ENCODE measurements at places on chromosomes 5 and 9.

- no peak for DNase-seq
These were observed 68.5 kb downstream of the WWC1 start for GRCh38 chr5:168359820-168360460.

GRCh38 chr9:114446036-114446435, 58.3 kb upstream of the AKNA start:
- no peak for DNase-seq

GRCh38 chr5:83729362-83729761, 8.7 kb upstream of the HAPLN1 start:
- DNase-seq: no peak

GRCh38 chr5:16411741-16412455, 53.7 kb downstream of the ZNF622 start:
- DNase-seq: no peak

- no peak for DNase-seq
These were observed 567.2 kb upstream of the ARRDC3 start for GRCh38 chr5:91950328-91950727.

GRCh38 chr5:138111937-138112336, 27.3 kb downstream of the NME5 start:
- no peak for DNase-seq

DNA sequence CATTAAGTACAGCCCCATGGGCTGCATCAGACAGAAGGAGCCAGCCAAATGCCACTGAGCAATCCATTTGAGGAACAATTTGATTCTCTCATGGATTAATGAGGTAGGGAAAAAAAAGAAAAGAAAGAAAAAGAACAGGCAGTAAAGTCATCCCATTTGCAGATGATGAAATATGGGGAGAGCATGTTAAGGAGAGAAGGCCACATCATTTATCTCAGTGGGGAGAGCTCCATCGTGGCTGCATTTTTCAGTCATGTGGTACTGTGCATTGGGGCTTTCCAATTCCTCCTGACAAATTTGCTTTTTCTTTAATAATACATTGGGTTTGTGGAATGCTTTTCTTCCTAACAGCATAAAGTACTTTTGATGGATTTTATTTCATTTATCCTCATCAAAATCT, 375.2 kb upstream of the TLE4 start:
- no peak for DNase-seq

DNA sequence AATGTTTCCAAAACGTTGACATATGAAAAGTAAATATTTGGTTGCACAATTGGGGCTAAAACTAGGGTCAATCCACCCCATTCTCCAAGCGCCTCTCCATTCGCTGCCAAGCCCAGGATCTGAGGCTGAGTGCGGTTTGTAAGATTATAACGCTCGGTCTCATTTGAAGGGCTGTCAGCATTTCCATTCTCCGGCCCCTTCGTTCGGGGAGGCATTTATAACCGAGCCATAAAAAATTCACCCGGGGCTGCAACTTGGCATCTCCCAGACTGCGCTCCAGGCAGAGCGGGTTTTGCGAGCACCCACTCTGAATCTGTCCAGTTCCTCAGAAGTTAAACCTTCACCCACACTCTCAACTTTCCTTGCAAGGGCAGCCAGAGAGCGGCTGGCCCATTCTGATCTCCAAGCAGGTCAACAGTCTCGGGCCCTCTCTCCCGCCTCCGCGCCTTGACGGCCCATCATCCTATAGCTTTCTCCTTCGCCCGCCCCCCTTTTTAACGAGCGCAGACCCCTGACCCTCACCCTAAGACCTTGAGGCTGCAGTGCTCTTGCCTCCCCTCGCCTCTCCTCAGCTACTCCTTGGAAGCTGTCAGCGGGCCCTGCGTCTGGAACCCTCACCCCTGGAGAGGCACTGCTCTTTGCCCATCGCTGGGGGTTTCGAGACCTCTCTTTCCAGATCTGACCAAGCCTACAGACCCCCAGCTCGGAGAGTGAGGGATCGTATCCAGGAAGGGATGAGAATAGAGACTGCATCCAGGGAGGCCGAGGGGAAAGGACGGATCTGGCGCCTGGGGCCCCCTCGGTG, 1.1 kb downstream of the SLIT3 start:
- DNase-seq: no peak

GRCh38 chr5:168611165-168611564, 32.0 kb upstream of the PANK3 start:
- no peak for DNase-seq

DNA sequence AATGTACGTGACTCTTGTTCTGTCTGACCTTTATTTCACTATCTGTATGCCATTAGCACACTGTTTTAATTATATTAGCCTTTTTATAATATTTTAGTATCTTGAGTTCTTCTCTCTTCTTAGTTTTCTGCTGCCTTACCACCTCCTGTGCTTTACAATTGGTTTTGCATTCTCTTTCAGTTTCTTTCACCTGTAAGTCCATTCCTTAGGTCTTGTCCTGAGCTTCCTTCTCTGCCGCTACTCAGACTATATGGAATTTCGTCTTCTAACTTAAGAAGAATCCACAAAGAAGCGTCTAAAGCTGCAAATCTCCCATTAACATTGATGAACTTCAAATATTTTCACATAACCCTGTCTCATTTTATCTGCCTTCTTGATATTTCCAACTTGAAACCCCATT, 642.9 kb downstream of the MAT2B start:
- DNase-seq: no peak

GRCh38 chr5:53161876-53162275, 52.3 kb upstream of the MOCS2 start:
- DNase-seq: no peak

DNA sequence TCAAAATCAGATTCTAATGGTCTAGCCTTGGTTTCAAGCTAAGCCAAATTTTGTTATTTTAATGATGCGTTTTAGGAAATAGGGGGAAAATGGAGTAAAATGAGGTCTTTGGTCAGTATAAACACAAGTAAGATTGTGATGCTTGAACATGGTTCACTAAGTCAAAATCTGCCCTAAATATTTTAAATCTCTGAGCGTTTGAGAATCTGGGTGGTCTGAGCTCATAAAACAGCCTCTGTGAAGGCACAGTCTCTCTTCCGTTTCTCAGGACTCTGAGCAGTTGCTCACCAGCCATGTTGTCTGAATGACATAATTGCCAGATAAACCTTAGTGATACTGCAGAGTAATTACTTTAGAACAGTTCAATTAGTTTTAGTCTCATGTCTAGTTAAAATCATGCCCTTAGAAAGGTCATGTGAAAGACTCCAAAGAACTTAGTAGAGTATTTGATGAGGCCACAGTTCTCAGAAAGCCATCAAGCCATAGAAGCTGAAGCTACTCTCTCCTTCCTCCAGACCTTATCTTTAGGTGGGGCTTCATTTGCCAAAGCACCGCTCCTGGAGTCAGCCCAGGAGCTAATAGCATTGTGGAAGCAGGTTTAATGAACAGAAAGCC, 257.1 kb upstream of the MAP3K1 start:
- no peak for DNase-seq

DNA sequence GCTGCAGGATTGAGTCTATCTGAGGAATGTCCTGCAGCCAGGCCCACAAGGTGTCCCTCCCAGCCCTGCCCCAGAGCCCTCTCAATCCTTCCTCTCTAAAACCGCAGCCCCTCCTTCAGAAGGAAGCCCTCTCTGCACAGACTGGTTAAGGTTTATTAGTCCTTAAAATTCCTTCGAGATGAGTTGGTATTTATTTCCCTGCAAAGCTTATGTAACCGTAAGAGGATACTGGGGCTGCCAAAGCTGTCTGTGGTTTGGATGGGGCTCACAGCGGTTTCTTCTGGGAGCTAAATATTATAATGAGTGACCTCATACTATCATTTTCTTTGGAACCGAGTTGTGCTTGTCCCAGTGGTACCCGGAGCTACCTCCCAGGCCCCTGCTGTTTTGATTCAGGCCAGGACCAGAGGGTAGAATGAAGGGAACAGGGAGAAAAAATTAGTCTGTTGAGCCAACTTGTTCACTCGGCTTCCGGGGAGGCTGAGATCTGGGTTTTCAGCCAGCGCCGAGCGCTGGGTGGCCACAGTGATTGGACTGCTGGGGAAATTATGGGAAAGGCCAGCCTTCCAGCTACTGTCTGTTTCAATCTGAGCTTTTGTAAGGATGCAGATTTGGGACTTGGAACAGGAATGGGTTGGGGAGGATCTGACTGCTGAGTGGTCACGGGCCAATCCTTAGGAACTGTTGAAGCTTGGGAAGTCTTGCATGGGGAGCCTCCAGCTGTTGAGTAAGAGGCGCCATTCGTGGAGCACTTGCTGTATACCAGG, 107.5 kb downstream of the NDFIP1 start:
- no peak for DNase-seq

- no peak for DNase-seq
These were observed 361.3 kb downstream of the RAB3C start for GRCh38 chr5:58944221-58944620.

DNA sequence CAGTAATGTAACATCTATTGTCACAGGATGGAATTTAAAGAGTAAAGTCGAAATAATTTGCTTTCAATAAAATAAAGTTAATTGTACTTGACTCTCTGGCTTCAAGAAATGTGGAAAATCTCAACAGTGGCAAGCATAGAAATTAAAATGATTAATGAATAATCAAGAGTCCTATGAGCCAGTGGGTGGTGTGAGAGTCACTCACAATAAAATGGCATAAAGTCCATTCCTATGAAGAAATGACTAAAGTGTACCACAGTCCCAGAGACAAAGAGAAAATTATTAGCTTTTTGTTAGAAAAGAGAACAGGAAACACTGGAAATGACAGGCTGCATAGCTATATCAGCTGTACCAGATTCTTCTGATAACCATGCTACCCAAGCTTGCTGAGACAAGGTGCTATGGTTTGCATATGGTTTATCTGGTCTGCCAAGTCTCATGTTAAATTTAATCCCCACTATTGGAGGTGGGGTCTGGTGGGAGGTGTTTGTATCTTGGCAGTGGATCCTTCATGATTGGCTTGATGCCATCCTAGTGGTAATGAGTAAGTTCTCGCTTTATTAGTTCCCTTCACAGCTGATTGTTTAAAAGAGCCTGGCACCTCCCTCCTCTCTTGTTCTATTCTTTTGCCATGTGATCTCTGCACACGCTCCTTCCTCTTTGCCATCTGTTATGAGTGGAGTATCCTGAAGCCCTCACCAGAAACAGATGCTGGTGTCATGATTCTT, 647.7 kb upstream of the ITGA1 start:
- no peak for DNase-seq

DNA sequence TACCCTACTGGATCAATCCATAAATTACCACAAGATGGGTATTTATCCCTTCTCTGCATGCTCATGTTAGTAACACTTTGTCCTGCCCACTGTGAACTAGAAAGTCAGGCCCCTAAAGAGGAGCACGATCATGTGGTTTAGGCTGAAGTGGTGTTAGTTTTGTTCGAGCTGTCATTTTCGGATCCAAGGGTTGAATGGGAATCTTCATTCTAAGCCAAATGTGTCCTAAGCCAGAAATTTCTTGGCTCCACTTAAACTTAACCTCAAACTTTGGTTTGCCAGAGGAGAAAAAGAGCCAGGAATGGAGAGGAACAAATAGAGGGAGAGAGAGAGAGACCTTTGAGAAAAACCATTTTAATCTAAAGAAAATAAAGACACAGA, 837.7 kb upstream of the ZNF608 start:
- DNase-seq: no peak

GRCh38 chr5:141521244-141521781, 32.4 kb downstream of the PCDHGC5 start:
- no peak for DNase-seq

- DNase-seq: no peak
These were observed 26.3 kb downstream of the FAF2 start for GRCh38 chr5:176474476-176474875.

- no peak for DNase-seq
These were observed 3.7 kb upstream of the HOMER1 start for GRCh38 chr5:79517601-79518000.

DNA sequence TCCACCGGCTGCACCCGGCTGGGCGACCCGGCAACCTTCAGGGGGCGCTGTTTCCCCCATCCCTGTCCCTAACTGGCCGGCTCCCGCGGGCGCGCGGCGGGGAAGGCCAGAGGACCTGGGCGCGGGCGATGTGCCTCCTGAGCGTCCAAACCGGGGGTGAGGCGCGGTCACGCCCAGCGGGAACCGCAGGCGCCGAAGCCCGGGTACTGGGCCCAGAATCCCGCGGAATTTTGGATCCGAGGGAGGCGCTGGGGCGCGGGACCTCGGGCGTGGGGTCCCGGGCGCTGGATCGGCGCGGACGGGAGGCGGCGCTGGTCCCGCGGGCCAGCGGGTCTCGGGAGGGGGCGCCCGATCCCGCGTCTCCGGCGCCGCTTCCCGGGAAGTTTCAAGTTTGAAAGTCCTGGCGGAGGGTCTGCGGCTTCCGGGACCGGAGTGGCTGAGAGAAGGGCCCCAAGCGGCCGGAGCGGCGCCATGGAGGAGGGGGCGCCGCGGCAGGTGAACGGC, at the start of gene PKN3:
Gene PKN3 (plus strand): TSS at position 59 of the 504 bp plus-strand sequence. CDS start 413 bp downstream, at position 472.
- peak; percentile 80 for DNase-seq

DNA sequence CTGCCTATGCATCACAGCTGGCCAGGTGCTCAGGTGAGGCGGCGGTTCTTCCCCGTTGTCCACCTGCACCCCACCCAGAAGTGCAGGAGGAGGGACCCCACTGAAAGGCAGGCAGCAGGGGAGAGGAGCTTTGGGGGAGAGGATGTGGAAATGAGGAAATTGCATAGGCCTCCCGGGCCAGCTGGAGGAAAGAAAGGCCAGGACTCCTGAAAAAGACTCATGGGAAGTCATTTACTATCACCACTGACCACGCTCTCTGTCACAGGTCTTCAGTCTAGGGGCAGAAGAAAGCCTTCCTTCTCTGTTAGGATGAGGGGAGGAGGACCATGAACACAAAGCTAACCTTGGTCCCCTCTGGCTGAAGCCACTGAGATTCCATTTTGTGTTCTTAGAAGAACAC, 28.1 kb downstream of the KCNMB1 start:
- no peak for DNase-seq

GRCh38 chr5:85512896-85513295, 1104.8 kb upstream of the COX7C start:
- no peak for DNase-seq

DNA sequence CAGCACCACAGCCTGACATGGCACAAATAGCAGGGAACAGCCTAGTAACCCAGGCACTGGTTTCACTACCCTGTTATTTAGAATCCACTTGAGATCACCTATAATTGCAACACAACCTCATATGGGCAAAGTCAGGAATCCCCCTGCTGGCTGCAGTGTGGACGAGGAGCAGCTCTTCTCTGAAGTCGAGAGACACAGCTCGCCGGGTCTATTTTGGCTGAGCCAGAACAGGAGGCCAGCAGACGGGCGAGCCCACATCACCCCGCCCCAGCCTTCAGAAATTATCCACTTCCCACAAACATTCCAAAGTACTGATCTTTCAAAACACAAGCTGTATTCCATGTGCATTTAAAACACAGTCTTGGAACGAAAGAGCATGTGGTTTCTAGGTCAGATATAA, 179.0 kb downstream of the ROR2 start:
- no peak for DNase-seq

GRCh38 chr9:89095761-89096528, 82.7 kb downstream of the SHC3 start:
- DNase-seq: no peak

DNA sequence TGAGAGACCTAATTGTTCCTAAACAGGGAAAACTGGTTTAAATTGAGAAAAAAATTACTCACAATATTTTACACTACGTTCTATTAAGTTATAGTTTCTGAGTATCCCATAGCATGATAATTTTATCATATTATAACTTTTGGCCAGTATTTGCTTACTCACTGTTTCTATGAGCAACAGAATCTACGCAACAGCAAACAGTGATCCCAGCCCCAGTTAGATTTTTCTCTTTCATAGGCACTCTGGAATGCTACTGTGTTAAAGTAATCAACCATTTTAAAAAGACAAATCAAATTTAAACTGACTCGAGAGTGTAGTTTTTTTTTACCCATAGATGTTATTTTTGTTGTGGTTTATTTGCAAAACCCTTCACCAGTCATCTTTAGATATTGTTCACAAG, 107.2 kb downstream of the XRCC4 start:
- DNase-seq: no peak

GRCh38 chr5:159582756-159583541, 252.7 kb upstream of the IL12B start:
- DNase-seq: no peak

Data from stimulated activated CD8-positive, alpha-beta memory T cell treated with anti-CD3 and anti-CD28 coated beads, Interleukin-7, amount 100 ng/mL, for 1 hour (primary cell).